Right ventricle myocardium superior (tissue), 1 donor: ENCODE measurements at places on chromosomes 16 and 17.
A peak's percentile ranks its signal among the peaks of the same experiment; 100 is the strongest.

- DNase-seq, result no peak
These were observed 44.0 kb upstream of the YPEL2 start for GRCh38 chr17:59287452-59287851.

GRCh38 chr17:75514919-75515495, 330 bp downstream of the CASKIN2 start:
- DNase-seq, result no peak

GRCh38 chr16:67116388-67117311, 6.9 kb downstream of the PHAF1 start:
- DNase-seq, result no peak

GRCh38 chr17:80612997-80613731, 68.5 kb downstream of the RPTOR start:
- DNase-seq, result no peak

DNA sequence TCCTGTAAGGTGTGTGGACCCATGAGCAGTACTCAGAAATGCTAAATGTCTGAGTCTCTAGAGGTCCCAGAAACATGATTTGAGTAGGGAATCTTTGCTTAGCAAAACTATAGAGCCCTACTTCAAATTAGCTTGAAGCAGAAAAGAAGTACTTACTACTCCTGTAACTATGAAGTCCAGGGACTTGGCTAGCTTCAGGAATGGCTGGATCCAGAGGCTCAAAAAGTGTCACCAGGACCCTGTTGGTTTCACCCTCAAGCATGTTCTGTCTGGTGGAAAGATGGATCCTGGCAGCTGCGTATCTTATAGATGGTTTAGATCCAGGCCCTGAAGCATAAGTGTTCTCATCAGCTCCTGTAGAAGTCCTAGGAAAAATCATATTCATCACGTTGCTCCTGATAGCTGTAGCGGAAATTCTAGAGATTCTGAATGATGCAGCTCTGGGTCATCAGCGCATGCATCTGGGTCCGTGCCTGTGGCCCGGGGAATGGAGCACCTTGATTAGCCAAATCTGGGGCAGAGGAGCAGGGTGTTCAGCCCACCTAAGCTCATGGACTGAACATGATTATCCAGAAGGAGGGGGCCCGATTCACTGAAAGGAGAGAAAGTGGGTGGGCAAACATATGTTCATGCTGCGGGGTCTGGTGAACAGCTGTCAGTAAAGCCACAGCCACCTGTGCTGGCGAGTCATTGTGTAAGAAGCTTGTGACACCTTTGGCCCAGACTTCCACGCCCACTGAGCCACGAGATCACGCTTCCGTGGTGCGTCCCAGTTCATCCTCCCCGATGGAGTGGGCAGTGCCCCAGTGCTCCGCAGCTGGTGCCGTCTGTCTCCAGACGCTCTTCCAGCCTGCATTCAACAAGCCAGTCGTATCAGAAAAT, 260.6 kb downstream of the CPPED1 start:
- no peak for DNase-seq

DNA sequence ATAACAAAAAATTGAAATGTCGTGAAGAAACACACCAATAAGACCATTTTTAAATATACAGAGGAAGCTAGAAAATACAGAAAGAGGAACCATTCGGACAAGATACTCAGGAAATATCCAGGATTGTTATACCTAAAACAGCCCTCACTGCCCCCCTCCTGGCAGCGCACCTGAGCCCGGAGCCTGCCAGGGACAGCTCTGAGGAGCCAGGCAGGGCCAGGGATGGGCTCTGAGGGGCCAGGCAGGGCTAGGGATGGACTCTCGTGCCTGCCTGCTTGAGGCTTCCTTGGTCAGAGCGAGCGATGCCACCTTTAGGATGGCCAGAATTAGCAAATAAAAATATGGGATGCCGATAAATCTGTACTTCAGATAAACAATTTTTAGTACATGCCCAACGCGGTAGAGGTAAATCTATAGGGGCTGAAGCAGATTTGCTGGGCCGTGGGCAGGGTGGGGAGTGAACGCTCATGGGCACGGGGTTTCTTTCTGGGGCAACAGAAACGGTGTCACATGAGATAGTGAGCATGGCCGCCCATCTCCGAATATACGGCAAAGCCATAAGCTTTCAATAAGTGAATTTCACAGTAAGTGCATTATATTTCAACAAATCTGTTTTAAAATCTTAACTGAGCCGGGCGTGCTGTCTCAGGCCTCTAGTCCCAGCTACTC, 18.2 kb upstream of the CSNK1D start:
- DNase-seq, result no peak

DNA sequence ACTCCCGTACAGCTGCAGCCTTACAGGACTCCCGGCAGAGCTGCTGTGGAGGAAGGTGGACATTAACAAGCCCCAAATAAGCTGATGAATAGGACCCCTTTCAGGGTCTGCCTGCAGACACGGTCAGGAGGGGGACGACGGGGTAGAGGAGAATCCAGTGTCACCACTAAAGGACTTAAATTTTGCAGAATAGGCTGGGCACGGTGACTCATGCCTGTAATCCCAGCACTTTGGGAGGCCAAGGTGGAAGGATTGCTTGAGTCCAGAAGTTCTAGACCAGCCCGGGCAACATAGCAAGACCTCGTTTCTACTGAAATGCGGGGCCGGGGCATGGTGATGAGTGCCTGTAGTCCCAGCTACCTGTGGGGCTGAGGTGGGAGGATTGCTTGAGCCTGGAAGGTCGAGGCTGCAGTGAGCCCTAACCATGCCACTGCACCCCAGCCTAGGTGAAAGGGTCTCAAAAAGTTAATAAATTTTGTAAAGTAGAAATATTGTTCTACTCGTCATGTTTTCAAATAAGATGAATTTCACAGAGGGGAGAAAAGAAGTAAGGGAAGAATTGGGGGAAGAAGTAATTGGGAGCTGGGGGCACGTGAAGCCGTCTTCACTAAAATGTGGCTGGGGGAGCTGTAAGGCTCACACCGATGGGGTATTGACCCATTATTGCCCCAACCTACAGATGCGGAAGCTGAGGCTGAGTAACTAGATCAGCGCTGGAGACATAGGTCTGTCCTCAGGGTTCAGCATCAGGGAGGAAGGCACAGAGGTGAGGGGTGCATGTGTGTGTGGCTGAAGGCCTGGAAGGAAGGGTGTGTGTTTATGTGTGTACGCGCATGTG, 4.7 kb downstream of the LITAFD start:
- DNase-seq, result no peak

- DNase-seq, result peak; percentile 73
These were observed 26.5 kb downstream of the SREBF1 start for GRCh38 chr17:17810084-17810894.

- DNase-seq, result no peak
These were observed 26.4 kb downstream of the ADCY9 start for GRCh38 chr16:4089811-4090301.

GRCh38 chr17:31484821-31485220, 93.3 kb downstream of the RAB11FIP4 start:
- DNase-seq, result no peak

- DNase-seq, result no peak
These were observed 28.2 kb upstream of the ETV4 start for GRCh38 chr17:43574348-43574747.

- no peak for DNase-seq
These were observed 52.4 kb upstream of the ALOX12 start for GRCh38 chr17:6943406-6943805.

- no peak for DNase-seq
These were observed 19.7 kb downstream of the QPRT start for GRCh38 chr16:29698484-29699323.

DNA sequence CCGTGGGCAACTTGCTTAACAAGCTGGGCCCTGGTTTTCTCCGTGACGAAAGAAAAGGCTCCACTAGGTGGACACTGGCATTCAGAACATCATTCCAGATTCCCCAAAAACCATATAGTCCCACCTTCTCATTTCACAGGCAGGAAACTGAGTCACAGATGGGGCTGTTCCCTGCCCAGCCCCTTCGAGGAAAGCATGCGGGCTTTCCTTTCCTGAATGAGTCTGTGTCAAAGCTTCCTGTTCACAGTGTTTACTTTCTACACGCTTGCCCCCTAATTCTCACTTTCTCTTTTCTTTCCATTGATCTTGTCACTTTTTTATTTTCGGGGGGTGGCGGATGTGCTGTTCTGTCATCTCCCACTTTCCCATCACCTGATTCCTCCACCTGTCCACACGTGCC, 10.3 kb upstream of the LGALS9 start:
- DNase-seq, result no peak

DNA sequence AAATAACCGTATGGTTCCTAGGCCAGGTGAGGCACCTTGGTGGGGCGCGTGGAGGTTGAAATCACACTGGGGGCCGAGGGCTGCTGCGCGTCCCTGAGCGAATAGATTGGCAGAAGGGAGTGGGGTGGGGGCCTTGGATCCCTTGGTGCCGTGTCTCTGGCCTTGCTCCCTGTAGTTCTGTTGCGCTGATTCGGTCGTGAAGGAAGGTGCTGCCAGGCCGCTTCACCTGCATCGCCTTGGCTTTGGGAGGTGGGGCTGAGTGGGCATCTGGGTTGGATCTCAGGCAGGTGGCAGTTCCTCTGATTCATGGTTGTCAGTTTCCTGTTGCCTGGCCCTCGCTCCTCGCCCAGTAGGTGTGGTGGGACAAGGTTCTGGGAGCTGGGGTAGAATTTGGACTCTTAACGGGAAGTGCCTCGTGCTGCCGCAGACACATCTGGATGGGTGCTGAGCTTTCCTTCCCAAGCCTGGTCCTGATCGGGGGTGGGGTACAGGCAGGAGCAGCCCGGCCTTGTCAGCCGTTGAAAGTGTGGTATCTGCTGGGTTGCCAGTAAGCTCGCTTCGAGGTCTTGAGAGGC, 30.1 kb downstream of the PGS1 start:
- DNase-seq, result no peak

DNA sequence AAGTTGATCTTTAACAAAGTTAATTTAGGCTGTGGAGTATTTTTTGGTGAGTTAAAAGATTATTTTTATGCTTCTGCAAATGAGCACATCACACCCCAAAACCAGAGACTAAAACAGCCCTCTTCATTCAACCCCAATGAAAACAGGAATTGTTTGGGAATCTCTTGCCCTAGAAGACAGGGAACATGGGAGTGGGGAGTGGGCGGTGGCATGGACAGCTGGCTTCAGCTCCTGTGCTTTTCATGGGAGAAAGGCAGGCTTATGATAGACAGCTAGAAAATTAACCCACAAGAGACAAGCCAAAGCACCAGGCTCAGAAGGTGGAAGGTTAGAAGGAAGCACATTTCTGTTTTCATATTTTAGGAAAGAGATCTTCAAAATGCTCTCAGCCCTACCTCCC, 19.2 kb downstream of the GRIN2A start:
- DNase-seq, result no peak

DNA sequence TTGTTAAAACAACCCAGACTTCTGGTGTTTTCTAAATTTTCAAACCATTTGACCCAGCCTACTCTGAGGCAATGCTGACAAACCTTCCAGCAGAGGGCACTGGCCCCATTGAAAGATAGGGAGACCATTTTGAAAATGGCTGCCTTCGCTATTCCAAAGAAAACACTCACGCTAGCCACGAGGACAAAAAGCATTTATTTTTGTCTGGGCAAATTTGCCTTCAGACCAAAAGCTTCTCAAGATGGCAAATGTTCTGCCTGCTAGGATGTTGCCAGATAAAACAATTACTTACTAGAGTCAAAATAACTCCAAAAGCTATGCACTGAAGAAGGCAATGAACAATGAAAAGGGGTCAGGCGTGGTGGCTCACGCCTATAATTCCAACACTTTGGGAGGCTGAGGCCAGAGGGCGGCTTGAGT, 296.7 kb upstream of the IRX5 start:
- DNase-seq, result no peak

DNA sequence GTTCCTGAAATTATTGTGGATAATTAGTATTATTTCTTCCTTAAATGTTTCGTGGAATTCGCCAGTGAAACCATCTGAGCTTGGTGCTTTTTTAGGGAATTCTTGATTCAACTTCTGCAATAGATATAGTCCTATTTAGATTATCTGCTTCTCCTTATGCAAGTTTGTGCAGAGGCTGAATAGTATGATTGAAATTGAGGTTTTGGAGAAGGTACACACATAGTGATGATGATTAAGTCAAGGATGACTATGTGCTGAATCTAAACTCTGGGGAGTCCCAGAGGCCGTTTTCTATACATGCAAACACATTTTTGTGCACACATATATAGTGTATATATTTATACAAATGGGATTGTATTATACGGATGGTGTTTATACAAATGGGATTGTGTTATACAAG, 5.2 kb upstream of the MYH4 start:
- DNase-seq, result no peak

DNA sequence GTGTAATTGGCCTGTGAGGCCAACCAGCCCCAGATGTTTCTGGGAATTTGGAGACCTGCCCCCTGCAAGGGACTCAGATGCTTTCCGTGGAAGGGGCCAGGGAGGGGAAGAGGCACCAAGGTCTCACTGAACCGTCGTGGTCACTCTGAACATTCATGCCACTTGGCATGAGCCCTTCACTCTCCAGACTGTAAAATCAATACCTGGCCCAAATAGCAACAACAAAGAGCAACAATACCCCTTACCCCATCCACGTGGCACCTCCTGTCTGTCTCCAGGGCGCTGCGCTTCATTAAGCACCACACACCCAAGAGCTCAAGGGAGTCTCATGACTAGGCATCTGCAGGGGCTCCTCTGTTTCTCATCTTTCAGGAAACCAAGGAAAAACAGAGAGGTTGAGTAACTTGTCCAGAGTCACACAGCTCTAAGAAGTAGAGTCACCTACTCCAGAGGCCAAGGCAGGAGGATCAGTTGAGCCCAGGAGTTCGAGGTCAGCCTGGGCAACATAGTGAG, 52.8 kb downstream of the SOCS1 start:
- no peak for DNase-seq

DNA sequence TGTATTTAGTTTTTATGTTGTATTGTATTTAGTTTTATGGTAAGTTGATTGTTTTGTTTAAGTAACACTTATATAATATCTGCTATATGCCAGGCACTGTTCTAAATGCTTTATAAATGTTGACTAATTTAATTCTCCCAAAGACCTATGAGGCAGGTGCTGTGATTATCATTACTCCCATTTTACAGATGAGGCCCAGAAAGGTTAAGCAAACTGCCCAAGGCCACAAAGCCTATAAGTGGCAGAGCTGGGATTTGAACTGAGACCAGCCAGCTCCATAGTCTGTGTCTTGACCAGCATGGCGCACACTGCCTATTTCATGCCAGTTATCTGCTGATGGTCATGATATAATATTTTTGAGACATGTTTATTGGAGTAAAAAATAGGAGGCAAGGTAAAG, 24.0 kb downstream of the IL21R start:
- no peak for DNase-seq

DNA sequence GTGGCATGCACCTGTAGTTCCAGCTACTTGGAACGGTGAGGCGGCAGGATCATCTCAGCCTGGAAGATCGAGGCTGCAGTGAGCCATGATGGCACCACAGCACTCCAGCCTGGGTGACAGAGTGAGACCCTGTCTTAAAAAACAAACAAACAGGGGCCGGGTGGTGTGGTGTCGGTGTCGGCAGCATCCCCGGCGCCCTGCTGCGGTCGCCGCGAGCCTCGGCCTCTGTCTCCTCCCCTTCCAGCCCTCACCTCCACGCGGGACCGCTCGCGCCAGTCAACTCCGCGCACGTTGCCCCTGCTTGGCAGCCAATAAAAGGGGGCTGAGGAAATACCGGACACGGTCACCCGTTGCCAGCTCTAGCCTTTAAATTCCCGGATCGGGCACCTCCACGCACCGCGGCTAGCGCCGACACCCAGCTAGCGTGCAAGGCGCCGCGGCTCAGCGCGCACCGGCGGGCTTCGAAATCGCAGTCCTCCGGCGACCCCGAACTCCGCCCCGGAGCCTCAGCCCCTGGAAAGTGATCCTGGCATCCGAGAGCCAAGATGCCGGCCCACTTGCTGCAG, 204.7 kb downstream of the CDRT15L2 start:
- no peak for DNase-seq
